B cell (primary cell): ENCODE measurements at places on chromosomes 1 and 21.
A peak's percentile ranks its signal among the peaks of the same experiment; 100 is the strongest.

DNA sequence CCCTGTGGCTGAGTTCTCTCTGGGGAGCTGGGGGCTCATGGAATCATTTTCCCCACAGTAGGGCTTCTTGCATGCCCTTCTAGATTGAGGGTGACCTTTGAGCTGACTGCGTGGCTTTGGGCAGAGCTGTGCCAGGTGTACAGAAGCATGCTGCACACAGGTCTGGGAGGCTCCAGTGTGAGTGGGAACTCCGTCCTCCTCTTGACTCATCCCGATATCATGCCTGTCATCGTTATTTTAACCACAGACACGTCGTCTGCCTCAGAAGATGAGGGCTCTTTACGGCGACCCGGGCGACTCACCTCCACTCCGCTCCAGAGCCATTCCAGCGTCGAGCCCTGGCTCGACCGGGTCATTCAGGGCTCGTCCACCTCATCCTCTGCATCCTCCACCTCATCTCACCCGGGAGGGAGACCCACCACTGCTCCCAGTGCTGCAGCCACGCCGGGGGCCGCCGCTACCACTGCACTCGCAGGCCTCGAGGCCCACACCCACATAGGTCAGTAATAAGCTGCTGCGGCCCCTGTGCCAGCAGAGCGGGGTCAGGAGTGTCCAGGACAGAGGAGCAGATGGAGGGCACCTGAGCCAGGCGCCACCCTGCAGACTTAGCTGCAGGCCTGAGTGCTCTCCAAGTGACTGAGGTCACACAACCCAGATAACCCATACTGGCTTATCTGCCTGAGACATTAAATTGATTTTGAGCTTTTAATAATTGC is 39.8 kb downstream of the DIP2A start:
- no peak for DNase-seq

DNA sequence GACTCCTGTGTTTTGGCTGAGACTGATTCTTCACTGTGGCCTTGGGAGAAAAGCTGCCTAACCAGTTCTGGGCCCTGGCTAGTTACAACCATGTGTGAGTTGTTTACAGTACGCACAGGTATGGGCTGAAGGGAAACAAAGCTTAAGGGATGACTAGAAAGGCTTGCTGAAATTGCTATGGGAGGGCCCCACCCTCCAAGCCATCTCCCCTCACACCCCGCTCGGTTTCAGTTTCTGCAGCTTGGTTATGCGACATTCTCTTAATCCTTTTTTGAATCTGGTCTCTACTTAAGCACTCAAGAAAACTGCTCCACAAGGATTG is 43.1 kb downstream of the PBX1 start:
- no peak for DNase-seq

DNA sequence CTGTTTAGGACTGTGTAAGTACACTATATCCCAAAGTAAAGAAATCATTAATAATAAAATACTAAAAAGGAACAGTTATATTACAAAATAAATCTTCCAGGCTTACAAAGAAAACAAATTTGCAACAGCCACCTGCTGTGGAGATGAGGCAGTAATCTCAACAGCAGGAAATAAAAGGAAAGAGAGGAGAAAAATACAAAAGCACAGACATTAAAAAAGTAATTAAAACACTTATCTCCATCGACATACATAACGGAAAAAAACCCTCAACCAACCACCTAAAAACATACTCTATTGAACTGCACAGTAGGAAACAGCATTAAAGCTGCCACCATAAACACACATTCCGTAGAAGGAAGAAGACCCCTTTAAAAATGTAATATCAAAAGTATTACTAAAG is 317.6 kb downstream of the DPYD start:
- no peak for DNase-seq

GRCh38 chr1:203166192-203166940 is 9.3 kb downstream of the MYBPH start:
- no peak for DNase-seq

DNA sequence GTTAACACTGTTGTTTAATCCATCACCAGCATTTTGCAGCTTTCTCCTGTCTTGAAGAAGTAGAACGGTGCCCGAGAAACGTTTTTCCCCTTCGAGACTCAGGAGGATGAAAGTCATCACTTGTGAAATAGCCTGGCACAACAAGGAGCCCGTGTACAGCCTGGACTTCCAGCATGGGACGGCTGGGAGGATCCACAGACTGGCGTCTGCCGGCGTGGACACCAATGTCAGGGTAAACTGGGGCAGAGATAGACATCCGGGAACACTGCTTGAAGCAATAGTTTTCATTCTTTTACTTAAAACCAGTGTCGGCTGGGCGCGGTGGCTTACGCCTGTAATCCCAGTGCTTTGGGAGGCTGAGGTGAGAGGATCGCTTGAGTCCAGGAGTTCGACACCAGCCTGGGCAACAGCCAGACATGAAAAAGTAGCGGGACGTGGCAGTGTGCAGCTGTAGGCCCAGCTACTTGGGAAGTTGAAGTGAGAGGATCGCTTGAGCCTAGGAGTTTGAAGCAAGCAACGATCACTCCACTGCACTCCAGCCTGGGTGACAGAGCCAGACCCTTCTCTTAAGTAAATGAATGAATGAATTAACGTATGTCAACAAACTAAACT is 945 bp downstream of the CHAF1B start:
- DNase-seq = no peak

DNA sequence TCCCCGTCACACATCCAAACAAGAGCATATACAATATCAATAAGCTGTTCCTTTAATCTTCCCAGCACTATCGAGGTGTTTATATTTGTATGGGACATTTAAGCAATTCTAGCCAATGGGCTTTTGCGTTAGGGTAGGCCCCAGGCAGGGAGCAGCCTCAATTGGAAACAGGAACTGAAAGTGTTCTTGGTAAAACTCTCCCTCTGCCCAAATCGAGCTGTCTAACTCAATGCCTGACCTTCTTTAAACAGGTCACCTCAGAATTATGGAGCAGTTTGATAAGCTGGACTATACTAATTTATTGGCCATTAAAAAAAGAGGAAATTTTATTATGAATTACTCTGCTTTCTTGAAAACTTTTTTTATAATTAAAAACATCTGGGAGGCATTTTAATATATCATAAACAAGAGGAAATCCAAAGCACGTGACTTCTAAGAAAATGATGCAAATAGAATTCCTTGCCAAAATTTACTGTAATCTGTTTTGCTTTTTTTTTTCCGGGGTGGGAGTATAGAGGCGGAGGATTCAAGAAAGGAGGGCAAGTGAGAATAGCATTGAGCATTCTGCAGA is 498.1 kb downstream of the LMO4 start:
- DNase-seq = peak; percentile 82

DNA sequence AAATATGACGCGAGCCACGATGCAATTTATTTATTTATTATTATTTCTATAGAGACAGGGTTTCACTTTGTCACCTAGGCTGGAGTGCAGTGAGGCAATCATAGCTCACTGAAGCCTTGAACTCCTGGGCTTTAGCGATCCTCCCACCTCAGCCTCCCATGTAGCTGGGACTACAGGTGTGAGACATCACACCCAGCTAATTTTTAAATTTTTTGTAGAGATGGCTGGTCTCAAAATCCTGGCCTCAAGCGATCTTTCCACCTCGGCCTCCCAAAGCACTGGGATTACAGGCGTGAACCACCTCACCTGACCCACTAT is 63.6 kb downstream of the IRF2BP2 start:
- no peak for DNase-seq

GRCh38 chr1:66695116-66695515 is 57.1 kb upstream of the DYNLT5 start:
- no peak for DNase-seq

DNA sequence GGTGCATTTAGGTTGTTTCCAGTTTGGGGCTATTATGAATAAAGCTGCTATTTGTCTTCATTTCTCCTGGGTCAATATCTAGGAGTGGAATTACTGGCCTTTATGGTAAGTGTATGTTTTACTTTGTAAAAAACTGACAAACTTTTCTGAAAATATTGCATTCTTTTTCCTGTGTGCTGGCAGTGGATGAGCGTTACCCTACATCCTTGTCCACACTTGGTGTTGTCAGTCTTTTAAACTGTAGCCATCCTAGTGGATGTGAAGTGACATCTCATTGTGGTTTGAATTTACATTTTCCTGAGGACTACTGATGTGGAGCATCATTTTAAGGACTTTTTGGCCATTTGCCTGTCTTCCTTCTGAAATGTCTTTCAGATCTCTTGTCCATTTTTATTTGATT is 35.9 kb downstream of the TRPM2 start:
- DNase-seq = no peak

- DNase-seq = no peak
Observed at GRCh38 chr1:181737056-181737455, 253.7 kb downstream of the CACNA1E start.

GRCh38 chr1:91736715-91737615 is 149.0 kb downstream of the TGFBR3 start:
- no peak for DNase-seq

DNA sequence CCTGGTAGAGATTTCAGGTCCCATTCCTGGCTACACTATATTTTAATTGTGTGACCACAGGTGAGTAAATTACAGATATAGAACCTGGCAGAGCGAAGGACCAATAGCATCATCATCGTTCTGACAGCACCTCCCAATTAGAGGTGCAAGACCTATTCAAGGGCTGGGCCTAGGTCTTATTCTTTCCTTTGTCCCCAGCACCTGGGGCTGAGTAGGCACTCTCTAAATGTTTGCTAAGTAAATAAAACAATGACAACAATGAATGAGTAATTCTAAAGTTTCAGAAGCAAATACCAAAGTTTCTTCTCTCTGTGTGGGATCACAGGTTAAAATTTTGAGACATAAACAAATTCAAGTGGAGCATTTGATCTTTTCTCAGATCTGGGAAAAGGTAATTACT is 32.7 kb downstream of the BEND5 start:
- DNase-seq = no peak

- no peak for DNase-seq
Observed at GRCh38 chr1:54788459-54788858, 12.7 kb downstream of the TTC22 start.

DNA sequence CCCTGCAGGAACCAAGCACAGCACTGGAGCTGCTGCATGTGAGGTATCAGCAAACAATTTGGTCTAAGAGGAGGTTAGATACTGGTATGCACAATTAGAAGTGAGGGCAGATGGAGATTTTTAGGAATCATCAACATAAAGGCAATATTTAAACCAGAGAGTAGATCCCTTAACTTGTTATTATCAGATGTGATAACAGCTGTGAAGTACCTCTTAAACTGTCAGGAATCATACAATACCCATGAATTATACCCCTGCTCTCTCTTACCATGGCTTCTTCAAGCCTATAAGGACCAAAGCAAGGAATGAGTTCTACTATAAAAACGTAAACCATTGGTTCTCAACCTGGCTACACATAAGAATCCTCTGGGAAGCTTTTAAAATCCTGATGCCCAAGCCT is 3.9 kb downstream of the BCAR3 start:
- no peak for DNase-seq

DNA sequence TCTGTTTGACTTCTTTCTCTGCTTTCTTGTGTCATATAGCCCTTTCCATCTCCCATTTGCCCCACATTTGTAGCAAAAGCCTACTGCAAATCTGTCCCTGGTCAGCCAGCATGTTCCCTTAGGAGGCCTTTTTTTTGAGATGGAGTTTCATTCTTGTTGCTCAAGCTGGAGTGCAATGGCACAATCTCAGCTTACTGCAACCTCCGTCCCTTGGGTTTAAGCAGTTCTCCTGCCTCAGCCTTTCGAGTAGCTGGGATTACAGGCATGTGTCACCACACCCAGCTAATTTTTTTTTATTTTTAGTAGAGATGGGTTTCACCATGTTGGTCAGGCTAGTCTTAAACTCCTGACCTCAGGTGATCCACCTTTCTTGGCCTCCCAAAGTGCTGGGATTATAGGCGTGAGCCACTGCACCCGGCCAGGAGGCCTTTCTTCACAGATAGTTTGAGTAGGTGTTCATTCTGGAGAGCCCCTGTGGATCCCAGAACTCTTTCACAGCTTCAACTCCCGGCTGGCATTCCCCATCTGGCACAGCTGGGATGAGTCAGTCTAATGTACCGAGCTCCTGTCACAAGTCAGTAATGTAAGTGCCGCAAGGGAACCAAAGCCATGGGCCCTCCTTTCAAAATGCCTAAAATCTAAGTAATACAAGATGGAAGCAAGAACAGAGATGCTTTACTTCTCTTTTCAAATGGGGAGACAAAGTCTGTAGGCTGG is 9.4 kb upstream of the NHLH1 start:
- no peak for DNase-seq

DNA sequence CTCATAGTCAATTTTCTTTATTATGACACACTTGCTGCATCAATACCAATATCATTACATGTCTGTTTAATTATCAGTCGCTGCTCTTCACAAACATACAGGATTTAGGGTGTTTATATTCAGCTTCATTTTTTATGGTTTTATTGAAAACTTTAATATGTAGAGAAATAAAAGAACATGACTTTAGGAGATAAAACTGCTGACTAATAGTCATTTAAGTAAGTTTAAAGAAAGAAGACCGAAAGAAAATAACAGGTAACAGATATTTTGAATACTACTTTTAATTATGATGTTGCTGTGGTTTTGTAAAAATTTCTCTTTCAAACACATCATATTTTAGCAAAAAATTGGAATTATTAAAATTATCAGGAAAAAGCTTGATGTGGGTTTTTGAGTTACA is 685.1 kb upstream of the BRINP3 start:
- no peak for DNase-seq

- DNase-seq = no peak
Observed at GRCh38 chr1:223760833-223761232, 48.5 kb downstream of the CAPN2 start.

GRCh38 chr1:31416101-31416736 is 3.2 kb downstream of the SERINC2 start:
- no peak for DNase-seq

GRCh38 chr1:41366455-41367287 is 5.4 kb downstream of the FOXO6 start:
- peak; percentile 50 for DNase-seq

- no peak for DNase-seq
Observed at GRCh38 chr21:36381841-36382589, 3.2 kb upstream of the CHAF1B start.

DNA sequence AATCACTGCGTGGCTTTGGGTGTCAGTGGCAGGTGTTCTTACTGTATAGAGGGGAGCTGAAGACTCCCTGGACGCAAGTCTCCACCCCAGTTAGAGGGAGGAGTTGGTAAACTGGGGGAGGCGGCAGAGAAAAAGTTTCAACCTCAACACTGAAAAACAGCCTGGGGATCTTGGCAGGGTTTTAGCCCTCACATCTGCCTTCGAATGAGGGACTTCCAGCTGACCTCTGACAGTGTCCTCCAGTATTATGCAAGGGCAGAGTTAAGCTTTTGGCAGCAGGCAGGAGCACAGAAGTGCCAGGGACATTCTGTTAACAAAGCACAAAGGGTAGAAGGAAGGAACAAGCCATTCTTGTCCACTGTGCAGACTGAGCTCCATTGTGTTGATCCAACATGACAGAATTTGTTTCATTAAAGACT is 41.2 kb upstream of the RAB4A start:
- no peak for DNase-seq
